EH (cell line): ENCODE measurements at places on chromosomes 13 and 19.

- peak; percentile 49 for DNase-seq
Measured at GRCh38 chr19:49997709-49998108, 27.5 kb downstream of the VRK3 start.

GRCh38 chr19:58571575-58571947 is 1.6 kb downstream of the MZF1 start:
- DNase-seq, result no peak

DNA sequence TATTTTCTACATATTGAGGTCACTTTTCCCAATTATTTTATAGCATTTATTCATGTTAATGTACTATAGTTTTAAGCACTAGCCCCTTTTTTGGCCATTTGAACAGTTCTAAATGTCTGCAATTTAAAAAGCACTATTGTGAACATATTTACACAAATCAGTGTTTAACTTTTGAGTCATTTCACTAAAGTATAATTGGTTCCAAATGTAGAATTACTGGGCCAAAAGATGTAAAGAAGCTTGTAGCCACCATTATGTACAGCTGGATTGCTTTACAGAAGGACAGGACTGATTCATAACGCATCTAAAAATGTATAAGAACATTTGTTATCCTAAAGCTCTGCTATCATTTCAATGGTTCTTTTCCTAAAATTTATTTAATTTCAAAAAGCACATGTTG is 16.6 kb upstream of the ATP12A start:
- no peak for DNase-seq

- peak; percentile 45 for DNase-seq
Measured at GRCh38 chr13:98026457-98026857, 73.0 kb downstream of the IPO5 start.

DNA sequence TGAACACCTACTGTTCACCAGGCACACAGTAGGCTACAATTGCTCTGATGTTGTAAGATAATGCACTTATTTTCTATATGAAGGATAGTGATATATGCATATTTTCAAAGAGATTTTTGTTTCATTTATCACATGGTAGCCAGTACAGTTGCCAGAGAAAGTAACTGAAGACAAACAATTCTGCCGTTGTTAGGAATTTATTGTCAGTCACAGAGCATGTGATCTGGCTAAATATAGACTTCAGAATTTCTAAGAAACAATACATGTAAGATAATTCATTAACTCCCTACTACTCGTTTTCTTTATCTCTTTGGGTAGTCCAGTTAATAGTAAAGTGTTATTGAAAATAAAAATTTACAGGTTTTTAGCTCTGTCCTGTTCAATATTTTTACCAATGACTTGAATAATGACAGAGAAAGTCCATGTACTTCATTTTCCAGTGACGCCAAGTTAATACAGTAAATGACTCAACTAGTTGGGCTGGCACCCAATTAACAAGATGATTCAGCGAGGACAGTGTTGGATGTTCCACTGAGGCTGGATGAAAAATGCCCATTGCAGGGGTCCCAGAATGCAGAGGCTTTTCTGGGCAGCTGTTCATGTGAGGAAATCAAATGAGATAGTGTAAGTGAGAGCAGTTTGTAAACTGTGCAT is 35.6 kb downstream of the GJA3 start:
- peak; percentile 76 for DNase-seq

DNA sequence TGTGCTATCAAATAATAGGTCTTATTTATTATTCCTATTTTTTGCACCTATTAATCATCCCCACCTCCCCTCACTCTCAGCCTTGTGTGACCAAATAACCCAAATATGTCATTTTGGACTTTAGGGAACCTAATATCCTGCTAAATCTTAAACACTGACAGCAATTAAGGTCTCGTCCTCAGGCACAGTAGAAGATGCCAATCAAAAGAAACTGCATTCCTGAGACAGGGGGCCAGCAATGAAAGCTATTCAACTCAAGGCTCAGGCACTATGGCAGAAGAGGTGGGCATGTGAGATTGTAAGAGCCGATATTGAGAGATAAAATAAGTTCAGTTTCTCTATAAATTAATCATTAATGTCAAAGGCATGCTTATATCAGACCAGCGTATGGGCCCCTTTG is 1437.7 kb upstream of the PCDH9 start:
- DNase-seq, result no peak

DNA sequence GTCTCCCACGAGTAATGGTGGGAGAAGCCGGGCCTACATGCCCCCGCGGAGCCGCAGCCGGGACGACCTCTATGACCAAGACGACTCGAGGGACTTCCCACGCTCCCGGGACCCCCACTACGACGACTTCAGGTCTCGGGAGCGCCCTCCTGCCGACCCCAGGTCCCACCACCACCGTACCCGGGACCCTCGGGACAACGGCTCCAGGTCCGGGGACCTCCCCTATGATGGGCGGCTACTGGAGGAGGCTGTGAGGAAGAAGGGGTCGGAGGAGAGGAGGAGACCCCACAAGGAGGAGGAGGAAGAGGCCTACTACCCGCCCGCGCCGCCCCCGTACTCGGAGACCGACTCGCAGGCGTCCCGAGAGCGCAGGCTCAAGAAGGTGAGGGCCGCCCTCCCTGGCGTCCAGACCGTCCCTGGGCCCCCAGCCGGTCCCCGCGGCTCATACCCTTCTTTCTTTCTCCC is 1.4 kb upstream of the USF2 start:
- DNase-seq, result peak; percentile 48

DNA sequence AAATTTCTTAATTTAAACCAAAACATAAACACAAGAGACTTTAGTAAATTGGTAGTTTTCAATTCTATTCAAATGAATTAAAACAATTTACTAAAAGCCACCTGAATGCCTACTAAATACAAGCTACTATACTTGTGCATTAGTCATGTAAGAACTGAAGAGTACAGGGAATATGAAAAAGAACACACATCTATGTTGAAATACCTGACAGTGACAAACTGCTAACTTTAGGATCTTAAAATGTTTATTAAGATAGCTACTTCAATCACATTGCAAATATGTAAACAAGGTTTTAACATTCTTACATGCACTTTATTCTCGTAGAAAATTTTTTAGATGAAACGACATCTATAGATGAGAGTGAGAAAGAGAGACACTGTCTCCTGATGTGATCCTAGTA is 4.1 kb downstream of the SPRYD7 start:
- DNase-seq, result no peak

- DNase-seq, result no peak
Measured at GRCh38 chr13:20387006-20387405, 138.7 kb downstream of the CRYL1 start.

DNA sequence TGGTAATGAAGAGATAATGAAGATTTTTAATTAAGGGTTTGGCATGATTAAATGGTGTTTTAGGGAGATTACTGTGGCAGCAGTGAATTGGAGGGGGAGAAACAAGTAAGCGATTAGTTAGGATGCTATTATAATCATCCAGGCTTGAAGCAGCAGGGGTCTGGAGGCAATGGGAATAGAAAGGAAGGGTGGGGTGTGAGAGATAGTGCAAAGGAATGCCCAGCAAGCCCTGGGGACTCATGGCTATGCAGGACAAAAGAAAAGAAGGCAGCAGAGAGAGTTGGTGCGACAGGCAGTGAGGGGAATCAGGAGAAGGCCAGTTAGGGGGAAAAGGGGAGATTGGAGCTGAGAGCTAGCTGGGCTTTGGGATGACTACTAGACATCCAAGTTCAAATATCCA is 34.5 kb downstream of the SOX21 start:
- DNase-seq, result no peak
